ENCODE measurements at places on chromosomes 13 and 19.
A peak's percentile ranks its signal among the peaks of the same experiment; 100 is the strongest.

GRCh38 chr19:56720281-56720680 lies 48.7 kb upstream of the ZNF835 start:
- peak; percentile 38 for DNase-seq

DNA sequence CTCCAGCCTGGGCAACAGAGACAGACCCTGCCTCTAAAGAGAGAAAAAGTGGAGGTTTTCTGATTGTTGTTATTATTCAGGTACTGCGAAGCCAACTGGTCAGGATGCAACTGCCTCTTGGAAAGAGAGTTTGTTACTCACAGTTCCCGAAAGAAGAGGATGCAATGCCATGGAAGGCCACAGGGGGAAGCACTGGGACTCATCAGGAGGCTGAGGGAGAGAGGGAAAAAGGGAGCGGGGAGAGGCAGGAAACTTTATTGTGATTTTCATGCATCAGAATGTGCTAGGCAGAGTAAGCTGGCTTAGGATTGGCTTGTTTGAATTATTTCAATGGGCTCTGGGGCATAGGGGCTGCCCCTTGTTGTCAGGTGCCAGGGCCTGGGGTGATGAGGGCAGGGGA lies 27.6 kb downstream of the MYO9B start:
- DNase-seq = peak; percentile 3

DNA sequence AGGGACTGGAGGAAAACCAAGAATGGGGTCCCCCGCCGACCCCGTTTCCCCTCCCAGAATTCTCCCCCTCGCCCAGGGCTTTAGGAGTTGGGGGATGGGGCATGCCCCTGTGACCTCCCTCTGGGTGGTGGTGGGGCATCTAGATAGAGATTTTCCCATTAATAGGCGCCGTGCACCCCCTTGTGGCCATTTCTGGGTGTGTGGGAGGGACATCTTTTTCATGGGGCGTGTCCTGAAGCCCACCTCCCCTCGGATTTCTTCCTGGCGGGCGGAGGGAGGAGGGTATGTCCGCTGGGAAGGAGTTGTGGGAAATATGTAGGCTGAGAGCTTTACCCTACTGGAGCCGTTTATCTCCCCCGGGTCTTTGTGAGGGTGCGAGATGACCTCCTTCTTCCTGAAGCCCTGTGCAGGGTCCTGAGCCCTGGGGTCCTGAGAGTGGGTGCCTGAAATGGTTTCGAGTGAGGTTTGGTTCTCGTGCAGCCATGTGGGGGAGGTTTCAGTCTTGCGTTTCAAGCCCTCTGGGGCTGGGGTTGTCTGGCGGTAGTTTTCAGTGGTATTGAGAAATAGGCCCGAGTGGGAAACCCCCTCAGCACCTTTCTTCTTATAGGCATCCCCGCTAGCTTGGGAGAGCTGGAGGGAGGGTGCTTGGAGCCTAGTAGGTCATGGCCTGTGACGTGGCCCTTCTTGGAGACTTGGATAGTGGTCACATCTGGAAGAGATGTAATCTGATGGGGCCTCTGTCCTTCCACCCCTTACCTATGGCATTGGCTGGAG lies 1.0 kb downstream of the PRMT1 start:
- peak; percentile 79 for DNase-seq

GRCh38 chr13:72521940-72522661 lies 205.3 kb downstream of the MZT1 start:
- no peak for DNase-seq

DNA sequence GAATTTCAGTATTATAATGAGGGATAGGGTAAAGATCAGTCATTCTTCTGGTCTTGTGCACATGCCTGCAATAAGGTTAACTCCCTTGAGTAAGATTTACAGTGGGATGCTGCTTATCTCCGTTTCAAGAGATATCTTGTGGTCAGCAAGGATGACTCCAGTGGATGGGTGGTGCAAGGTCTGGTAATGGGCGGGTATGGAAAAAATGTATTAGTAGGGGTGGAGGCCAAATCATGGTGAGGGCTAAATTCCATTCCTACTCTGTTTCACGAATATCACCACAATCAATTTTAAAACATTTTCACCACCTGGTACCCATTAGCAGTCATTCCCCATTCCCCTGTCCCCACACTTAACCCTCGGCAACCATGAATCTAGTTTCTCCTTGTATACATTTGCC lies 40.6 kb downstream of the CCDC122 start:
- DNase-seq = no peak

- no peak for DNase-seq
Measured at GRCh38 chr13:99857738-99858137, 113.8 kb downstream of the ZIC5 start.

DNA sequence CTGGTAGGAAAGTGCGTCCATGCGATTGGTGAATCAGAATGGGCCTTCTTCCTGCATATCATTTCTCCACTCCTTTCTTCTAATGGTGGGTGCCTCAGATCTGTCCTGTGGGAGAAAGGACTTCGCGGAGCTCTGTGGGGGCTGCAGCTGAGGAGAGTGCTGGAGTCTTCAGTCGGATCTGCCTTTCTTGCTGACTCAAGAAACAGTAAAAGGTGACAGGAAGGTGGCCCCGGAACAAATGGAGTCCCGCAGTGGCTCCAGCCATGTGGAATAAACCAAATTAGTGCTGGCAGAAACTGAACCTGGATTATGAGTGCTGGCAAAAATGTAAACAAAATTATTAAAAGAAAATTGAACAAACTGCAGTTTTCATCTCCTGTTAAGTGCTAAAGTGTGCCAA lies 15.1 kb upstream of the GAS6 start:
- peak; percentile 50 for DNase-seq

DNA sequence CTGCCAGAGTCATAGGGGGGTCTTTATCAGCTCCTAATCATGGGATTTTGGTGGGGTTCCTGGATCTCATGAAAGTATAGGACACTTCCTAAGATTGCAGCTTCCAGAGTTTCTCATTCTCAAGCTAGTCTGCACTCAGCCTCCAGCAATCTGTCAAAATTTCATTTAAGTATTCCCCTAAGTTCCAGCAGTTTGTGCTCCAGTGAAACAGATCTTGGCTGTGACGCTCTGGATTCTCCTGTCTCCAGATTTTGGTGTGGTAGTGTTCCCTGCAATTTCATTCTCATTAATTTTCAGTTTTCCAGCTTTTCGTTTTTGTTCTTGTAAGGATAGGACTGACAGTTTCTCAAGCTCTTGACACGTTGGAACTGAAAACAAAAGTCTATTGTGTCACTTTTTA lies 908.9 kb upstream of the MIR17HG start:
- no peak for DNase-seq

DNA sequence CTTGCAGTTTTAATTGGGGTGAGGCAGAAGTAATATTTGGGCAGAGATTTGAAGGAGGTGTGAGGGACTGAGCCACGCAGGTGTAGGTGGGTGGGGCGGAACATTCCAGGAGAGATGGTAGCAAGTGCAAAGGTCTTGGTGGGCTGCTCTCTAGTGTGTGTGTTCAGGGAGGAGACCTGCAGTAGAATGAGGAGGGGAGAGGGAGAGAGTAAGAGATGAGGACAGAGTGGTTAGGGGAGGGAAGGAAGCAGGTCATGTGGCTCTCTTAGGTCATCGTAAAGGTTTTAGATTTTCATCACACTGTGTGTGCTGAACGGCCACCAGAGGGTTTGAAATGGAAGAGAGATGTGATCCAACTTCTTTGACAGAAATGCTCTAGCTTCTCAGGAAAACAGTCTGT lies 33.5 kb downstream of the WASF3 start:
- DNase-seq = no peak
